ENCODE measurements at places on chromosomes 5 and 9. TPM values are rescaled to one million over a fixed set of nuclear protein-coding genes. Genes with fewer than 3 reads are reported as not detected.

The PRSS3 gene
- total RNA-seq: not detected

- DNase-seq: no peak
Observed at GRCh38 chr5:68593211-68593671, 377.7 kb downstream of the PIK3R1 start.

The PIK3R1 gene
- 145 TPM for total RNA-seq

GRCh38 chr9:84811072-84811750 lies 141.7 kb downstream of the NTRK2 start:
- no peak for DNase-seq

DNA sequence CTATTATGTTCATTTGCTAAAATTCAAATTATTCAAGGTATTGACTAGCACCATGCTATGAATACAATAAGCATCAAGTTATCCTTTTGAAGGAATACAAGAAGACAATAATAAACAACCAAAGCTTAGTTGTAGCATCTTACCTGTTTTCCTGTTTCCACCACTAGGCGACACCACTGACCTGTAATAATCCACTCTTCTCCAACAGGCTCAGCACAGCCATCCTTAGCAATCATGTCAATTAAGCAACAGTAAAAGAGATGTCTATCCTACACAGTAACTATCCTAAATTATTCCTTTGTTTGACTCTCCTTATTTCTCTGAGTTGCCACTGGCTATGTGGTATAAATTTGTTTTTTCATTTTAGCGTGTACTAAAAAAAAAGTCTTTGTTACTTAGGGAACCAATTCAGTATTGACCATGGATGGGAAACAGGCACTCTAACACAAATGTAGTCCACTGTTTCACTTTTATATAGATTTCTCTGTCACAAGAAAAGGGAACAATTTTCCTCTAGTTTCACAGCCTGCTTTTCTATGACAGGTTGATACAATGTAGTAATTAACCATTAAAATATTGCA lies 46.2 kb downstream of the PCA3 start:
- DNase-seq: no peak

GRCh38 chr9:71620331-71620730 lies 148.0 kb downstream of the CEMIP2 start:
- no peak for DNase-seq

GRCh38 chr5:38605610-38606009 lies 49.2 kb upstream of the LIFR start:
- no peak for DNase-seq

GRCh38 chr5:161051920-161052500 lies 200.0 kb upstream of the ATP10B start:
- no peak for DNase-seq

- DNase-seq: no peak
Observed at GRCh38 chr5:113169720-113170119, 193.1 kb downstream of the DCP2 start.

The PCDHB4 gene
- 1.5 TPM for total RNA-seq

- no peak for DNase-seq
Observed at GRCh38 chr5:53326424-53327153, 153.8 kb upstream of the FST start.

The GFRA3 gene
- total RNA-seq: not detected

DNA sequence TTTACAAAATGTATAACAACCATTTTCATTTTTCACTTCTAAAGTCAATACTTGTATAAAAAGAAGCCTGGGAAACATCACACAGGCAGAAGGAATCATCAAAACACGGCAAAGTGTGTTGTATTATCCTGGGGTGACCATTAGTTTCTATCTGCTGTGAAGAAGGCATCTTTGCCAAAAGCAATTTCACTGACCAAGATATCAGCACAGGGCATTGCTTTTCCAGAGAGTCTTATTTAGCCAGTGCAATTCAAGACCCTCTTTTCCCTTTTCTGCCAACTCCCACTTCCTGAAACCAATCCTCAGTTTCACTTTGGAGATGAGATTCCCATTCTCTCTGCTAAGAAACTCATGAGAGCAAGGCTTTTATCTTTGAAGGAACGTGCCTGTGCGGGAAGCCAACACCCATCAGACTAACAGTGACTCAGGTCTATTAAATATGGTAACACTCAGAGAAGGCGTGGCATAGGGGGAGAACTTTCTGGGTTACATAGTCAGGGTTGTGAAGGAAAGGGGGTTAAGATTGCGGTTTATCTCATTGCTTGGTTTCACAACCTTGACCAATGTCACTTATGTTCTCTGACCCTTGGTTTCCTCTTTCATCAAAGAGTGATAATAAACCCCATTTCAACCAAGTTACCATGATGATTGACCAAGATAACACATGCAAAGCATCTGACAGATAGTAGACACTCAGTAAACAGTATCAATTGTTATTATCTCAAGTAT lies 666.9 kb upstream of the KLF4 start:
- DNase-seq: no peak

DNA sequence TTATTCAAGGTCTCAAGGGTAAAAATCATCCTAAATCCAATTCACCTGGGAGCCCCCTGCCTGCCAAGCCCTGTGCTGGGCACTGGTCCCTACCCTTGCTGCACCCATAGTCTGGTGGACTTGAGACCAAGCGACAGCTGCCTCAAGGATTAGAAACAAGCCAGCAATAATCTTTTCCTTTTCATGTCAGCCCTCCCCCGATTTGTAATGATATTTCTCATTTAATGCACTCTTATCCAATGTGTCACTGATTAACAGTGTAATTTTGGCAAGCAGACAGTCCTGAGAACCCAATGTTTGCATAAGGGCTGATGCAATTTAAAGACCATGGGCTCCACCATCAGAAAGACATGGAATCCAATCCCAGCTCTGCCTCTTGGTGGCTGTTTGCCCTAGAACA lies 108.9 kb downstream of the ACTL7B start:
- no peak for DNase-seq

The GALNT12 gene
- 3.1 TPM for total RNA-seq

GRCh38 chr9:16521868-16522411 lies 348.5 kb downstream of the BNC2 start:
- no peak for DNase-seq

The PCDHGA10 gene
- total RNA-seq: 2.5 TPM

- no peak for DNase-seq
Observed at GRCh38 chr5:74409166-74409706, 231.3 kb downstream of the ENC1 start.

The ZFP37 gene
- 2.2 TPM for total RNA-seq

The LHFPL2 gene
- total RNA-seq: 8.8 TPM

The PCDH1 gene
- total RNA-seq: 7.4 TPM

DNA sequence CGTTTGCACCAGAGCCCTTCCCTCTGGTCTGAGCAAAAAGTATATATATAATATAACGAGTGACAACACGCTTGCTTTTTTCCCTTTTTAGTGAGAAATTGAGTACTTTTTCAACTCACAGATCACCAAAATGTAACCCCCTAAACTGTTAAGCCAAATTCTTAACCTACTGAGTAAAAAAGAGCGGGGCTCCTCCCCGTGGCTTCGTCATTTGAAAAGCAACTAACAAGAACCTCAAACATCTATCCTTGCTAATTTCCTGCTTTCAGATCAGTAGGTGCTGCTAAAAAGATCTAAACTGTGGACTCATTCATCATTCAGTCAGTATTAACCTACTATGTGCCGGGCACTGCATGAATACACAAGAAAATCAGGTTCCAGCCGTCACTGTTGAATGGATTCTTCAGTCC lies 1.0 kb upstream of the PTBP3 start:
- DNase-seq: no peak

- no peak for DNase-seq
Observed at GRCh38 chr9:95764533-95765319, 110.8 kb upstream of the ERCC6L2 start.

GRCh38 chr9:96719521-96719920 lies 58.4 kb downstream of the ZNF510 start:
- no peak for DNase-seq

GRCh38 chr5:65086234-65086890 lies 317.6 kb downstream of the CWC27 start:
- DNase-seq: no peak

- no peak for DNase-seq
Observed at GRCh38 chr5:150653762-150654556, 7.1 kb upstream of the MYOZ3 start.

DNA sequence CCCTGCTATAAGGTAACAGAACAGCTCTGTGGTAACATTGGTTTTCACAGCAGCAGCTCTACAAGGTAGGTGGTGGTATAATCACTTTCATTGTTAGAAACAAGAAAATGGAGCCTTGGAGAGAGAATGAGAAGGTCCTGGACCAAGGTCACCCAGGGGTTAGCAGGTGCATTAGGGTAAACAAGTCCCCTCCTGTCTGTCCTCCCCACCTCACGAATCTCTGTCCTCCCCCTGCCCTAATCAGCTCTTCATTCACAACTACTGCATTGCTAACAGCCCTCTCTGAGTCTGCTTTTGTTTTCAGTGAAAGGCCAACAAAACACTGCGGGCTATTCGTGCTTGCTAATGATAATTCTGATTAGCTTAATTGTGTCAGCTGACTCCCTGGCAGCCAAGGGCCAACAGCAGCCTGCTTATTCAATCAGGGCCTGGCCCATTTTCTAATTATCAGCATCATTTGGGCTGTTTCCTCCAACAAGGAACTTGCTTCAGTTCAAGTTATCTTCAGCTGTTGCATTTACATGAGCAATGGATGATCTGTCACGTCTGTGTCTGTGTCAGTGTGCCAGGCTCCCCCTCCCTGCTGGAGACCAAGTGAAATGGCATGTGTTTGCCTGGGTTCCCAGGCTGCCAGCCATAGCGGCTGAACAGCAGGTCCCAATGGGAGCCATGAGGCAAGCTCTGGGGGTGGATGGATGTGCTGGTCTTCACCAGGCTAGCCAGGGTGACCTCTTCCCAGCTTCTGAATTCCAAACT lies 56.7 kb upstream of the EQTN start:
- peak; percentile 76 for DNase-seq

The ARHGEF28 gene
- total RNA-seq: 17.5 TPM

- DNase-seq: no peak
Observed at GRCh38 chr9:120387257-120388002, 192.5 kb downstream of the CDK5RAP2 start.

GRCh38 chr5:147175516-147176097 lies 59.2 kb upstream of the STK32A start:
- DNase-seq: no peak

DNA sequence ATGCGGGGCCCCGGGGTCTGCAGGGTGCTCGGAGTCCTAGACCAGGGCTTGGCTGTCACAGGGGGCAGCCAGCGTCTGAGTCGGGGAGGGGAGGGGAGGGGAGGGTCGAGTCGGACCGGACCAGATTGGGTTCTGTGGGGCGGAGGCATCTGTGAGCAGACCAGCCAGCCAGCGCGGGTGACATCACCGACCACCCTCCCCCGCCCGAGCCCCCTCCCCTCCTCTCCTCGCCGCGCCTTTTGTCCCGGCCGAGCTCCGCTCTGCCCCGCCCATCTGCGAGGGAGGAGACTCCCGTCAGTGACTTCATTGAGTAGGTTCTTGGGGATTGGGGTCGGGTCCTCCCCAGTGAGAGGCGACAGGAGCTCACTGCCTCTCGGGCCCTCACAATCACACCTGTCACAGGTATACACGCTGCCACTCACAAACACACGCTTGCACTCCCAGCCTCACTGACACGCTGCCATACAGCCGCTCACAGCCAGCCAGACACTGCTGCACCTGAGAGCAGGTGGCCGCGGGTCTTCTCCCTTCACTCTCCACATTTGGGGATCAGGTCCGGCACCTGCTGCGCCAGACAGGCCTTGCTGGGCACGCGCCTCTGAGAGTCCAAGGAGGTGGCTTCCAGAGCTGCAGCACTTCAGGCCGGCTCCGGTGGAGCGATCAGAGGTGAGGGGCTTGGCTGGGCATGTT lies 546 bp downstream of the DNAJB5 start:
- DNase-seq: peak; percentile 87

DNA sequence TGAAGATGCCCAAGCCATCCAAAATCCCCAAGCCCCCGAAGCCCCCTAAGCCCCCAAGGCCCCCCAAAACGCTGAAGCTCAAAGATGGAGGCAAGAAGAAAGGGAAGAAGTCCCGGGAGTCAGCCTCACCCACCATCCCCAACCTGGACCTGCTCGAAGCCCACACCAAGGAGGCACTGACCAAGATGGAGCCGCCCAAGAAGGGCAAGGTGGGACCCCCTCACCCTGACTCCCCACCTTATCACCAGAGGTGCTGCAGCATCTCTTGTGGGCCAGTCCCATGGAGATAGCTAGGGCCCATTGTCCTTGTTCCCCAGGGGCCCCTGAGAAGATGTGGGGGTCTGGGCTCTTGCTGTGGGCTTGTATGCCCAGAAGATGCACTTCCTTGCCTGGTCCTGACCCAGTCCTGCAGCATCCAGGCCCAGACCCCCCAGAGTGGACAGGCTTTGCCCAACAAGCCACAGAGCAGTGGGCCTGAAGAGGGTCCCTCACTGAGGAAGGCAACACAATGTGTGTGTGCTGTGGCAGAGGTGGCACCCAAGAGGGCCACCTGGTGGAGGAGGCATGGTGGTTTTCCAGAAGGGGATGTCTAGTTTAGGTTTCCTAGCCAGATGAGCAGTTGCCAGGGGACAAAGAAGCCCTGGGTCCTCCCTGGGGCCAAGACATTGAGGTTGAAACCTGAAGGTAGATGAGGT lies 84.1 kb downstream of the PHF2 start:
- DNase-seq: peak; percentile 45

- DNase-seq: no peak
Observed at GRCh38 chr5:15587916-15588315, 87.9 kb downstream of the FBXL7 start.

DNA sequence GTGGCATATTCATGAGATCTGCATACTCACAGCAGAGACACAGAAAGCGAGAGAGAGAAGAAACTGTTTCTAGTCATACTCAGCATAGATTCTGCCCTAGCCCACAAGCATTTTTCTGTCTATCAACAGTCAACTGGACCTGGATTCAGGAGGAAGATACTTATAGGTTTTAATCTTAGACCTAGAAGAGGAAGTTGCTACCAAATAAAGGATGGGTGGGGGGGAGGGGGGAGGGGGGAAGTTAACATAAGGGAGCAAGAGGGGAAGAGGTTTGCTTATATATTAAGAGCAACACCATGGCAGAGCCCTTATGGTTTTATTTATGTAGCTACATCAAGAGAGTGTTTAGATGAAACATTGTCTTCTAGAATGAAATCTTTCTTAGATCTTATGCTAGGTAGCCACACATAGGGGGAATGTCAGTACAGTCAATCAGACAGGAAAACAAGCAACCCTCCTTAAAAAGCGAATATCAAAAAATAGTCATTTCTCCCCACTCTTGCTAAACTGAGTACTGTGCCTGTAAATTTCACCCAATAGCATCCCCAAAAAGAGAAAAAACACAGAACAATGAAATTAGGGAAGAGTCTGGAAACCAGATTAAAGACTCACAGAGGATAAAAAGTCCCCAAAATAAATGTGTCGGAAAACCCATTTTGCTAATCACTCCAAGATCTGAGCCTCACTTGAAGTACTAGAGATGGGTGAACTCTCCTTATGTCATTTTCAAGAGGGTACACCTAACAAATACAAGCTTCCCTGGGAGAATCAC lies 192.7 kb upstream of the NR4A3 start:
- DNase-seq: no peak

- DNase-seq: peak; percentile 70
Observed at GRCh38 chr5:179839328-179840256, 18.9 kb downstream of the SQSTM1 start.

DNA sequence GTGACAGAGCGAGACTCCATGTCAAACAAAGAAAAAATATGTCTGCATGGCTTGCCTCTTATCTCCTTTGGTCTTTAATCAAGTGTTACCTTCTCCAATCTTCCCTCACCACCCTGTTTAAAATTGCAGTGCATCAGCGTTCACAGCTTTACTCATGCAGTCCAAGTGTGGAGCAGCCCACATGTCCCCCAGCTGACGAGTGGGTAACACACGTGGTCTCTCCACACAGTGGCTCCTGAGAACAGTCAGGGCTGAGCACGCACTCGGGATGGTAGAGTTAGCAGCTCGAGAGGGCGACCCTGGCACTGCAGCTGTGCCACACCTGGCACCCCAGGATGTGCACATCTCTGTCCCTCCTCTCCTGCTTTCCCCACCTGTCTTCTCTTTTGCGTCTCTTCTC lies 25.9 kb upstream of the CFAP157 start:
- DNase-seq: no peak

All from spleen (tissue), 13 donors.